A549 treated with Mapracorat at 1 μM for 4 hours (cell line): ENCODE measurements at places on chromosomes 7 and 10. TPM values are rescaled to one million over a fixed set of nuclear protein-coding genes. Genes with fewer than 3 reads are reported as not detected.

Gene ORAI2
- total RNA-seq = 22.7 to 40.0 TPM (median 33.5 TPM) in 5 replicates

Gene CC2D2B
- total RNA-seq = 0.76 TPM in 1 of 5 replicates, not detected in the others

Gene GRM3
- total RNA-seq = not detected in 5 replicates

Gene AKR1C2
- total RNA-seq = 3,424 to 4,014 TPM (median 3,704 TPM) in 5 replicates

Gene C1GALT1
- total RNA-seq = 26.2 to 32.6 TPM (median 27.6 TPM) in 5 replicates

Gene PLPP4
- 0.16 to 0.25 TPM (median 0.19 TPM) in 3 of 5 replicates, not detected in the others for total RNA-seq

Gene ELOVL3
- total RNA-seq = 0.22 to 0.53 TPM (median 0.26 TPM) in 5 replicates

Gene MACC1
- total RNA-seq = not detected in 5 replicates

Gene OR2A12
- total RNA-seq = not detected in 5 replicates

Gene OR6V1
- not detected in 5 replicates for total RNA-seq

Gene OR2A1
- total RNA-seq = not detected in 5 replicates

Gene TRIL
- not detected in 5 replicates for total RNA-seq

Gene CTAGE4
- 0.05 TPM in 1 of 5 replicates, not detected in the others for total RNA-seq

Gene NKX2-3
- total RNA-seq = 0.06 to 0.11 TPM (median 0.08 TPM) in 3 of 5 replicates, not detected in the others

Gene SPDYE1
- not detected in 5 replicates for total RNA-seq

Gene SUMF2
- 106 to 116 TPM (median 114 TPM) in 5 replicates for total RNA-seq

Gene GTF2IRD1
- 19.6 to 25.4 TPM (median 22.0 TPM) in 5 replicates for total RNA-seq

Gene SPDYE16
- total RNA-seq = not detected in 5 replicates

Gene NACAD
- total RNA-seq = 0.10 to 0.40 TPM (median 0.28 TPM) in 5 replicates

Gene NUTM2E
- total RNA-seq = 0.08 to 0.33 TPM (median 0.24 TPM) in 5 replicates

Gene GPR15LG
- total RNA-seq = not detected in 5 replicates

Gene SPAM1
- total RNA-seq = not detected in 5 replicates

Gene RARRES2
- total RNA-seq = not detected in 5 replicates

Gene ODAD2
- total RNA-seq = 0.14 TPM in 1 of 5 replicates, not detected in the others

Gene ABCA13
- 0.04 to 0.08 TPM (median 0.05 TPM) in 4 of 5 replicates, not detected in the other for total RNA-seq

Gene MAGI2
- total RNA-seq = 0.32 to 0.65 TPM (median 0.48 TPM) in 5 replicates

Gene EIF5AL1
- total RNA-seq = 2.1 to 4.1 TPM (median 2.2 TPM) in 5 replicates

Gene PIP
- total RNA-seq = 0.36 to 0.48 TPM (median 0.36 TPM) in 3 of 5 replicates, not detected in the others

Gene AP1S1
- 143 to 165 TPM (median 150 TPM) in 5 replicates for total RNA-seq
